Activated T-cell treated with anti-CD3 and anti-CD28 coated beads, Interleukin-2, amount 50 U/mL, for 72 hours (primary cell): ENCODE measurements at places on chromosomes 11 and 22.
A peak's percentile ranks its signal among the peaks of the same experiment; 100 is the strongest.

- DNase-seq = no peak
Observed at GRCh38 chr11:22554221-22554620, 71.4 kb downstream of the FANCF start.

DNA sequence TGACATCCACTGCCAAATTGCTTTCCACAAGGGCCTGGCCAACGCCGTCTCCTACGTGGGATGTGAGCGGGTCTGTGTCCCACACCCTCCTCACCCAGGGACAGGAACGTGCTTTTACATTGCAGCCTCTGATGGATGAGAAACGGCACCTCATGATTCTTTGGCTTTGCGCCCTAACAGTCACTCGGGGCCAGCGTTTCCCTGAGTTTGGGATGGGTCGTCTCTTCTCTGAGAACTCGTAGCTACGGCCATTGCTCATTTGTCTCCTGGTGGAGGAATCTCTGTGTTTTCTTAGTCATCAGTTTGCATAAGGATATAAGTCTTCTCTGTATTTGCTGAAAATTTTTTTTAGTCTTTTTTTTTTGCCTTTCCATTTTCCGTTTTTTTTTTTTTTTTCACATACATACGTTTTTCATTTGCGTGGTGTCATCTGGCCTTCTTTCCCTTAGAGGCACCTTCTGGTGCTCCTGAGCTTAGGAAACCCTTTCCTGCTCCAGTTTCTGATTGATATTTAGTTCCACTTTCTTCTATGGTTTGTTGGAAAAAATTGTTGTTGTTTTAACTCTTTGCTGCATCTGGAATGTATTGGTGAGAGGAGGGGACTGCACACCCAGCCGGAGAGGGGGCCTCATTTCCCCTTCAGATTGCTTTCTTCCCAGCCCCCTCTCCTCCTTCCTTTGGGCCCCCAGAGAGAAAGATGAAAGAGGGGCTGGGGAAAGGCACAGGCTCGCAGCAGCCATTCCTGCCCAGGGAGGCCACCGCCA is 12.0 kb downstream of the TNNT3 start:
- DNase-seq = no peak

DNA sequence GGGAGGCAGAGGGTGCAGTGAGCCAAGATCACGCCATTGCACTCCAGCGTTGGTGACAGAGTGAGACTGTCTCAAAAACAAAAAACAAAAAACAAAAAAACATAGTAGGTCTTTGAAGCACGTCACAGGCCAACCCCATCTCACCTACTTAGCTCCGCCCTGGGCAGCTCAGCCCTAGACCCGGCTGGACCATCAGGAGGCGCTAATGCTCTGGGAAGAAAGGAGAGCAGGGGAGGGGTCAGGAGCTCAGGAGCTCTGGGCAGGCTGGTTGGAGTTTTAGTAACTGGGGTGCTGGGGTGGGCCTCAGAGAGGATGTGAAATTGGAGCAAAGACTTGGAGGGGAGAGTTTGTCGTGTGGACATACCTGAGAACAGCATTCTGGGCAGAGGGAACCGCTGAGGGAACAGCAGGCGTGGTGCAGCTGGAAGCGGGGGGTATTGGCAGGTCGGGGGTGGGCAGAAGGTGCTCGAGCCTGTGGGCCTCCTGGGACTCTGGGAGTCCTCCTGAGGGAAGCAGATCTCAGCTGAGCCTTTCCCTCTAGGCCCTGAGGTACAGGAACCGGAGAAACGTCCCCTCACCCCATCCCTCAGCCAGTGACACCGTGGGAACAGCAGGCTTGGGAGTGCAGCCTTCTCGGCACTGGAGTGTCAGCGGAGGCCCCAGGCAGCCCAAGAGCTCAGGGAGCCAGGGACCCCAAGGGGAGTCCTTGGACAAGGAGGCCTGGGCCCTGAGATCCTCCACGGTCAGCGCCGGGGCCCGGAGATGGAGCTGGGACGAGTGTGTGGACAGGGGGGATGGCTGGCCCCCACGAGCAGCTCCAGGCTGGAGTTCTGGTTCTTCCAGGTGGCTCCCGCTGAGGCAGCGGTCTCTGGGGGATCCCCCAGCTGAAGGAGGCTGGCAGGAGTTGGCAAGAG is 2.2 kb upstream of the RPS6KA4 start:
- DNase-seq = peak; percentile 55

- peak; percentile 53 for DNase-seq
Observed at GRCh38 chr11:58900479-58901420, 38.5 kb upstream of the GLYATL1 start.

DNA sequence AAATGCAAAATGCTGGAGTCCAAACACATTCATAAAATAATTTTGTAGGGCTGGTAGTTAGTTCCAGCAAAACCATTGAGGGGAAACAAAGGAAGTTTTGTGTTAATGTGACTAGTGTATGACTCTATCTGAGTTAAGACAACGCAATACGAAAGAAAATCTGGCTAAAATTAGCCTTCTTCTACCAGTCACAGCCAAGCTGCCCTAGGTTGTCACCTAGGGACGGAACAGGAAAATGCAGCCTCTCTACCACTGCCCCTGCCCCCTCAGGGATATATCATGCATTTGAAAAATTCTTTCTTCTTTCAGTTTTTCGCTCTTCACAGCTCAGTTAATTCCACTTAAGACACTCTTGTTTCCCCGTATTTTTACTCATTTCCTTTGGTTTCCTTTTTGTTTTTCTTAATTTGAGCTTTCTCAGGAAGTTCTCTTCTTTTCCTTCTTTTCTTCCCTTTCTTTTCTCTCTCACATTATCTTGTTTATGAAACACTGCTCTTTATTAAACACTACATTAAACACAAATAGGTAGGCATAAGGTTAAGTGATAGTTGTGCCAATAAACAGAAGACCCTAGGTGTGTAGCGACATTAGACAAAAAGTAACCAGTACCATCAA is 30.6 kb downstream of the KIRREL3 start:
- DNase-seq = no peak

DNA sequence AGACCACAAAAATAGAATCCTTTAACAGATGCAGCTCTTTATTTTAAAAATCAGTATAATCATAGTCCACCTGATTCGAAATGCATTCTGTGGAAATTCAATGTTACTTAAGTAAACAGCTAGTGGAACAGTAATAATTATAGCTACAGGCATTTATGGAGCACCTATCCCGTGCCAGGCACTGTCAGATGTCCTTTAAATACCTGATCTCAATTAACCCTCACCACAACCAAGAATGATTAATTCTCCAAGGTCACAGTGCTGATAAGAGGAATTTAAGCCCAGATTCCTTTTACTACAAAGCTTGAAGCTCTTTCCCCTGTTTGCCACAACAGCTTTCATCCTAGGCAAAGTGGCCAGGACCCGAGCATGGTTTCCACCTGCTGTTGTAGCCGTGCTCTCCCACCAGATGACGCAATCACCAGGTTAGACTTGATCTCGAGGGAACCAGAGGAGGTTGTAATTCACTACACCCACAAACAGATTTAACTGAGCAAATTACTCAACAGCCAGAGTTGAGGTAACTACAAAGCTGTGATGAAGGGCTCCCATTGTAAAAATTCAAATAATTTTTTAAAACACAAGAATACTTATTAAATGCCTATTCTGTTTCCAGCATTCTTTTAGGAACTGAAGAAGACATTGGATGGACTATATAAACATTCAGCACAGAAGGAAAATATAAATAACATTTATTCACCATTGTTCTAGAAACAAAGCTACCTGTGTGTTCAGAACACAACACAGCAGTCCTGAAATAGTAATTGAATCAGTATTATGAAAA is 10.3 kb downstream of the PRDM10 start:
- peak; percentile 48 for DNase-seq

DNA sequence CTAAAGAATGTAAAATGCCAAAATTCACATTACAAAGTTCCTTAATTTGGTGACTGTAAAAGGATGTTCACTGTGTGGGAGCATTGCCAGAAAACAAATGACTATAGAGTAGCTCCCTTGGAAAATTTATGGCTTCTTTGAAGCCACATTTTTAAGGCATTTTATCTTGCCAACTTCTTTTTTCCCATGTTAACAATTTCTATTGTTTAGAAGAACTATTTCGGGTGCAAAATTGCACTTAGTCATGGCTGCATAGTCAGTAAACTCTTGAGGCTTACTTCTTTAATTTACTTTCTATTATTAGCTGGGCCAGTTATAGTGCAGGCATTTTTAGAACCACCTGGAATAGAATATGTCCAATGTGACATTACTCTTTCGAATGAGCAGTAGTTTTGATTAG is 515.3 kb downstream of the JRKL start:
- no peak for DNase-seq

- no peak for DNase-seq
Observed at GRCh38 chr11:110133160-110133559, 40.0 kb downstream of the ZC3H12C start.

DNA sequence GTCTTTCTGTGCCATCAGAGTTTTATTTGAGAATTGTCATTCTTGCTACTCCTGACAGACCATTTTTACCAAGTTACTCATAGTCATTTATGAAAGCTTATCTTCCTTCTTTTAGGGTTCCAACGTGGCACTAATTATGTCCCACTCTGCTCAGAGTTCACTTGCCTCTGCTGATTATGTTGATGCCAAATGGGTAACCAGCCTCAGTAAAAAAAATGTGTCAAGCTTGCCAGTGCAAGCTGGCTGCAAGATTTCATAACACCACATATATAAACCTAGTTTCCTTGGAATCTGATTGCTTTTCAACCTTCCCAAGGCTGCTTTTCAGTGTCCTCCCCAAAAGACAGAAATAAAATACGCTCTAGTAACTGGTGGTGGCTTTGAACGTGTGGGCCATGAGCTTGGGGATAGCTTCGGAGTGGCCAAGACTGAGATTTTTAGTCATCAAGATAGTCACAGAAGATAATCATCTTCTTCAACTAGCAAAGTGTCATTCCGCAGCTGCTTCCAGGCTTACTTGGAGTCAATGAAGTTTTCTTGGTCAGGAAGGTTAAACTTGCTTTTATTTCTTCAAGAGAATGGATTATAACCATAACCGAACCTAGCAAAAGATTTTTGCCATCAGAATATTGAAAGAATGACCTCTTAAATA is 29.5 kb upstream of the APOA1 start:
- no peak for DNase-seq

DNA sequence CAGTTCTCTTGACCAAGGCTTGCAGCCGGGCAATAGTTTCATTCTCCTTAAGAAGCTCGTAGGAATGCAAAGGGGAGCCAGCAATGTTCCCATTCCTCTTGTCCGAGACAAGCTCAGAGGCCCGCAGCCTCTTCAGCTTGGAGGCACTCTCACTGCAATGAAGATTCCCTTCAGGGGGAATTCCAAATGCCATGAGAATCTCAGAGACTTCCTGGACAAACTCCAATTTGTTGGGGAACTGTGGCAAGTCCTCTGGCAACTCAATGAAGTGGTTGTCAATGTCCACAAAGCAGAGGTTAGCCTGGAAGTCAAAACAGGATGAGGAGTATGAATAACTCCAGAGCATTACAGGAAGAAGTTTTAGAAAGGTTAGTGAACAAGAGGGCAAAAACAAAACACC is 84.4 kb downstream of the DENND5A start:
- no peak for DNase-seq

GRCh38 chr11:984546-984945 is 52.0 kb downstream of the MUC6 start:
- no peak for DNase-seq

DNA sequence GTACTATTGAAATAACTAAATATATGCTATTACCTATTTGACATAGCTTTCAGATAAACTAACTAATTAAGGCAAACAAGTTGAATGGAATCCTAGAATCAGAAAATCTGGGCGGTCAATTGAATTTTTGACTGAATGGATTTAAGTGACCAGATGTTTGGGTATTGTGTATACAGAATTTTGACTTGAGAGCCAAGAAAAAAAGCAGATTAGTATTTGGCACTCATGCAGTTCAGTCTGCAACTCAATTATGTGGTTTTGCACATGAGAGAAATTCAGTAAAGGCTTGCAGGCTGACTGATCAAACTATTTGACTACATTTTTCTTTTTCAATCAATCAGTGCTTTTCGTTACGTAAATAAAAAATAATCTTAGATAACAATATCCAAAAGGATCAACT is 254.8 kb downstream of the GUCY1A2 start:
- DNase-seq = no peak

GRCh38 chr22:30238661-30239487 is 7.7 kb downstream of the LIF start:
- no peak for DNase-seq

DNA sequence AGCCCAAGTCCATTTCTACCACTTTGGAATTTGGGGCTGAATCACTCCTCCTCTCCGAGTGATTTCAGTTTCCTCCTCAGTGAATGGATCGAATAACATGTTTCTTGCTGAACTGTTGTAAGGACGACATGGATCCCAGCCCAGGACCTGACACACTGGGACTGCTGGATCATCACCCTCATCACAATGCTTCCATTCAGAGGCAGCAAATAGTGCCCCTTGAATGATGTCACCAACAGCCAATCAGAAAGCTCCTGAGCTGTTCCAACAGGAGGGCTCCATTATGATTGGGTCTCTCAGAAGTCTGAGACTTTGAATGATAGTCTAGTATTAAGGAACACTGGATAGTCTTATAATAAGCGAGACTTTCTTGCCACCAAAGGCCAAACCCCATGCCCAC is 158.9 kb downstream of the MYO18B start:
- no peak for DNase-seq

DNA sequence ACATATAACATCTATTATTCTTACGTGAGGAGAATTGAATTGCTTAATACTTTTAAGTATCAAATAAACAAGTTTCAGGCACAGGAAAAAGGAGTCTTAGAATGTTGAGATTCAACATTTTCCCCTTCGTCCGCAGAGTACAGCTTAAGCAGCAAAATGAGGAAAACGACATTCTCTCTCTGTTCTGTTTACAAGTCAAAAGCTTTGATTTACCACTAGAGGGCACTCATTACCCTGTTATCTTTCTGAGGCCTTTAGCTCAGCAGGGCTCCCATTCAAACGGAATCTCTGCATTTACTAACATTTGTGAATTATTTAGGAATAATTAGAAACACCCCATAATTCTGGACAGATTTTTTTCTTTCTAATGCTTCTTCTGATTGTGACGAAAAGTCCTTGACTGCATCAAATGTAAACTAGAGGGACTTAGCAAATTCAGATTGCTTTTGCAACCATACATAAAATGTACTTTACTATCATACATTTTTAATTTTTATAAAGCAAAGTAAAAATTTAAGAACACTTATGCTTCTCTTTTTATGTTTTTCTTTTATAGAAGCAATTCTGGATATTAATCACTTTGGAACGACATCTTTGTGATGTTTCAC is 75.0 kb downstream of the JRKL start:
- no peak for DNase-seq

DNA sequence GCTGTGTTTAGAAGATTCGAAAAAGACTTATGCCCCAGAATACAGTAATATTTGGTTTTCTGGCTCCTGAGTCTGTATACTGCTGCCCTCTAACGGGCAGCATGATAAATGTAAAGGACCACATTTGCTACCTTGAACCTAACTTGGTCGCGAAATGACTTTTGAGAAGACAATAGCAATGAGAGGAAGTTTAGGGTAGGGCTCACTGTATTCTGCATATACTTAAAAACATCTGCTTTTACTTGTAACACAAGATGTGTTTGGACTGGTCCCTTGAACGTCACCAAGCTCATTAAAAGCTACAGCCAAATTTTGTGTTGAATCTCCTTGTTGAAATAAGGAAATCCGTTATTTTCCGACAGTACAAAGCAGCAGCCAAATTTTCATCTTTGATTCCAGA is 309.1 kb downstream of the SWAP70 start:
- peak; percentile 13 for DNase-seq

GRCh38 chr11:132301900-132302299 is 931.5 kb downstream of the NTM start:
- DNase-seq = no peak

GRCh38 chr11:112801025-112801816 is 160.0 kb upstream of the NCAM1 start:
- DNase-seq = no peak
